Stimulated activated CD4-positive, alpha-beta T cell treated with anti-CD3 and anti-CD28 coated beads, Interleukin-2, amount 100 ng/mL, for 24 hours (primary cell): ENCODE measurements at places on chromosomes 4 and X.

DNA sequence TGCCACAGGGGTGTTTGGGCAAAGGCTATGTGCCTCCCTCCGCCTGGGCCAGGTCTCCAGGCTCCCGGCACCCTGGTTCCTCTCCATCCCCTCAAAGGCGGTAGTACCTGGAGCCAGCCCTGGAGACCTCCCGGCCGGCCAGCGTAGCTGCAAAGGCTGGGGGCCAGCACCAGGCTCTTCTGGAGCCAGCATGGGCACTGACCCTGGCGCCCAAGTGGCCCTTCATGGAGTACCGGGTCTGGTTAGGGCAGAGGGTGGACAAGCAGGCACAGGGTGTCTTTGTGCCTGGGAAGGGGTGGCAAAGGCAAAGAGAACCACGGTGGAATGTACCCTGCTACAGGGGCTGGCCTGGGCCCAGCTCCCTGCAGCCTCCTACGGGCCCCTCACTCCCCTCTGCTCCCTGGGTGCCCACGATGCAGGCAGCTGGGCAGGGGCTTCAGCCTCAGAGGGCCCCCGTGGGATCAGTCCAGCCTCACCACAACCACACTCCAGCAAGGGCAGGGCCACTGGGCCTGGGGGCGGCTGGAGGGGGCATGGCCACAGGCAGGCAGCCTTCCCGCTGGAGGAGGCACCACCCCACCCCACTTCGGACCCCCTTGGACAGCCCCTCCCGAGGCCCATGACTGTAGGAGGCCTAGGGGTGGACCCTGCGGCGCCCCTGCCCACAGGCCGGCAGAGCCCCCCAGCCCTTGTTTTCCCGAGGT lies 112.9 kb upstream of the NKX1-1 start:
- DNase-seq = no peak

DNA sequence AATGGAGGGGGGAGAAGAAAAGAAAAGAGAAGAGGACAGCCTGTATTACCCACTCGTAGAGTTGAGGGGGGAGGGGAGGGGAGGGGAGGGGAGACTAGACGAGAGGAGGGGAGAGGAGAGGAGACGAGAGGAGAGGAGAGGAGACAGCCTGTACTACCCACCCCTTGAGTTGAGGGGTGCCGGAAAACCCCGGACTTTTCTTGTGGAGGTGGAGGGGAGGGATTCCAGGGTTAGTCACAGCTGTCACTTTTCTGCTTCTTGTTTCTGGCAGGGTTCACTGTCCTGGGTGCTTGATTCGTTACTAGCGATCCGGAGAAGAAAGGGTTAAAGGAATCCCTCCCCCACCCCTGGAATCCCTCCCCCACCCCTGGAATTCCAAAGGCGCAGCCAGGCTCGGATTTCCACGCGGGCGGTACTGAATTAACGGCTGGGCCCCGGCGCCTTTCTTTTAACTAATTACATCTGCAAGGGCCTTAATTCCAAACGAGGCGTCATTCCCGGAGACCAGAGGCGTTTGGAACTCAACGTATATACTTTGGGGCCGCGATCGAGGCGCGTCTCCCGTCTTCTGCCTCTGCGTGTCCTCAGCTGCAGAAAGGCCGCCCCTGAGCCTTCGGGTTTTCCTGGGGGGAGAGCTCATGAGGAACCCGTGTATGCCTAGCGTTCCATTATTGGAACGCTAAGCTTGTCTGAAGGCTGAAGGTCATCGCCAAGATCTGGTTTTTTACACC lies 20.1 kb upstream of the CSF2RA start:
- peak; percentile 38 for DNase-seq

GRCh38 chr4:3766036-3766784 lies at the start of gene ADRA2C:
ADRA2C (plus strand) TSS chr4:3766385; CDS start chr4:3766607, 222 bp downstream.
- no peak for DNase-seq

DNA sequence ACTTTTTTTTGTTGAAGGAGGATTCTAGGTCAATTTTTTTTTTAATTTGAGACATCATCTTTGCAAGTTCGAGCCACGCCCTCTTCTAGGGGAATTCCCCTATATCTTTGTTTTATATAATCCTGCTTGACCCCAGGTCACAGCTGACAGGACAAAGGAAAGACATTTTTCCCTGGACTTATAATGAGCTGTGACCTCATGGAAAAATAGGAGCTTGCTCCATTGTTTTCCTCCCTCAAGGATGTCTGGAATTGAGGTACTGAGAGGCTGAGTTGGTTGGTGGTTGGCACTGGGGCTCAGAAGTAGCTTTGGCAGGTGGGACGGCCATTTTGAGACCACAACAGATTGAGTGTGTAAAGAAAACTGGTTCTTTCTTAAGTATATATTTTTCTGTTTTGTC lies 49.0 kb downstream of the GBA3 start:
- DNase-seq = no peak

GRCh38 chrX:12115377-12115776 lies 22.9 kb upstream of the FRMPD4 start:
- no peak for DNase-seq

- DNase-seq = no peak
Observed at GRCh38 chrX:109782994-109783700, 50.1 kb upstream of the ACSL4 start.

- no peak for DNase-seq
Observed at GRCh38 chr4:142161086-142161485, 524.7 kb downstream of the IL15 start.

GRCh38 chr4:150415213-150415612 lies 166.7 kb upstream of the MAB21L2 start:
- no peak for DNase-seq

GRCh38 chr4:142420311-142421095 lies 425.6 kb downstream of the INPP4B start:
- no peak for DNase-seq

DNA sequence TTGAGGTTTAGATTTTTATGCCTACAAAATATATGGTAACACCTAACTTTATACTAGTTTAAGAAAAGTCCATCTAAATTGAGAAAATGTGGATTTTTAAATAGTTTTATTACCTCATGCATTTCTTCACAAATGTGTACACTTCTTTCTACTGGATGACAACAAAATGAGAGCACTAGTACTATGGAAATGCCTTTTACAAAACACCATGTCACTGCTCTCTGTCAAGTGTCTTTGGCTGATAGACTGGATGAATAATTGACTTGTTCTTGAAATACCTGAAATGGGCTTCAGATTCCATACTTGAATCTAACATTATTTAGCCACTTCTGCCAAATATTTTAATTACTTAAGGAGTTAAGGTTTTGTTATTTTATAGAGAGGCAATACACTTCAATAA lies 49.5 kb downstream of the AMELX start:
- DNase-seq = no peak

DNA sequence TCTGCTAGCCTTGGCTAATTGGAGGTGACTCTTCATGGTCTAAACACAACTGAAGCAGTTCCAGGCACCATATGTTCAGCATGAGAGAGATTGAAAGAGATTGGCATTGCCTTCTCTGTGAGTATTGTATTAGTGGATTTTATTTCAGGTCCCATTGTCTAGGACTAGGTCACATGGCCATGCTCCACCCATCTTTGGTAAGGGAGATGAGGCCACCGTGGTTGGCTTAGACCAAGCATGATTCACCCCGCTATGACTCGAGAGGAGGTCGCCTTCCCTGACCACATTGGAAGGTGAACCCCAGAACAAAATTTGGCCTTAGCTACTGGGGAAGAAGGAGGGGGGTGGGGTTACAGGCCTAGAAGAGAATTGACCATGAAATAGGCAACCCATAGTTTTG lies 109.9 kb upstream of the BCOR start:
- peak; percentile 11 for DNase-seq

DNA sequence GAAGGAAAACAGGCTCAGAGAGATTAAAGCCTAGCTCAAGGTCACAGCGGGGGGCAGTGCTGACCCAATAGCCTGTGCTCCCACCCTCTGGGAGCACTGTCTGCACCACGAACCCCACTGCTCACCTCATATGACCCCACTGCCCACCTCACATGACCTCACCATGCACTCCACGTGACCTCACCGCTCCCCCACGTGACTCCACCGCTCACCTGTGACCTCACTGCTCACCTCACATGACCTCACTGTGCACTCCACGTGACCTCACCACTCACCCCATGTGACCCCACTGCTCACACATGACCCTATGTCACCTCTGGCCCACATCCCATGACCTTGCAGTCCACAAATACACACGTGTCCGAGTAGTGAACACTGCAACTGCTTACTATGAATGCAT lies 55.4 kb downstream of the ACOX3 start:
- DNase-seq = no peak

DNA sequence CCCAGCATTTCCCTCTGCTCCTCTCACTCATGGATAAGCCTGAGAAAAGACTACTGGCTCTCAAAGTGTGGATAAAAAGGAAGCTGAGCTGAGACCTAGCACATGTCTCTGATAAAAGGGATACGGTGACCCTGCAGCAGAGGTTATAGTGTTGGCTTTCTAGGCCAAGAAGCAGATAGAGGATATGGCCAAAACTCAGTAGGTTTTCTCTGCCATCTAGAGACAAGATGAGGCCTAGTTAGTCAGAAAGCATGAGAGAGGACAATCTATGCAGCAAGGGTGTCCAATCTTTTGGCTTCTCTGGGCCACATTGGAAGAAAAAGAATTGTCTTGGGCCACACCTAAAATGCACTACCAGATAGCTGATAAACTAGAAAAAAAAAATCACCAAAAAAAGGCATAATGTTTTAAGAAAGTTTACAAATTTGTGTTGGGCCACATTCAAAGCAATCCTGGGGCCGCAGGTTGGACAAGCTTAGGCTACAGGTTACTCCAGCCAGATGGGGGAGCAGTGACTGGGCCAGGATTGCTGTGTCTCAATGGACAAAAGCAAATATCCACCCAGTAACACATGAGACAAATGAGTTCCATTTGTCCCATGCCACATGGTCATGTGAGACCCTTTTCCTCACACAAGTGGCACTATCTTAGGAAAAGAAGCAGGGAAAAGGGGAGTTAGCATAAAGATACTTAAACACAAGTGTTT lies 411.4 kb downstream of the INPP4B start:
- no peak for DNase-seq

DNA sequence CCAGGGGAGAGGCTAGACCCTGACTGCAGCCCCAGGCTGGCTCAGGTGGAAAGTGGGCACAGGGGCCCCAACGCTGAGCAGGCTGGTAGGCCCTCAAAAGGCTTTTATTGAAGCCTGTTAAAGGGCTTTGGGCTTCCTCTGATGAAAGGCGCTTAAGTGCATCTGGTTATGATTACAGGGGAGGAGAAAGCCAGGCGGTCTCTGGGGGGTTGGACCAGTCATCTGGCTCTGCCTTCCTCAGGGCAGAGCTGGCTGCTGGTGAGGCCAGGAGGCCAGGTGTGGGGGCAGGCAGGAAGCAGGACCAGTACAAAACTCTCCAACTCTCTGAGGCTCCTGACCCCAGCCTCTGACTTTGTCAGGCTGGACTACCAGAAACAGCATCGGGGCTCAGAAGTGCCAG lies 68.8 kb upstream of the BCOR start:
- no peak for DNase-seq

- no peak for DNase-seq
Observed at GRCh38 chrX:21174439-21174838, 199.8 kb upstream of the CNKSR2 start.

DNA sequence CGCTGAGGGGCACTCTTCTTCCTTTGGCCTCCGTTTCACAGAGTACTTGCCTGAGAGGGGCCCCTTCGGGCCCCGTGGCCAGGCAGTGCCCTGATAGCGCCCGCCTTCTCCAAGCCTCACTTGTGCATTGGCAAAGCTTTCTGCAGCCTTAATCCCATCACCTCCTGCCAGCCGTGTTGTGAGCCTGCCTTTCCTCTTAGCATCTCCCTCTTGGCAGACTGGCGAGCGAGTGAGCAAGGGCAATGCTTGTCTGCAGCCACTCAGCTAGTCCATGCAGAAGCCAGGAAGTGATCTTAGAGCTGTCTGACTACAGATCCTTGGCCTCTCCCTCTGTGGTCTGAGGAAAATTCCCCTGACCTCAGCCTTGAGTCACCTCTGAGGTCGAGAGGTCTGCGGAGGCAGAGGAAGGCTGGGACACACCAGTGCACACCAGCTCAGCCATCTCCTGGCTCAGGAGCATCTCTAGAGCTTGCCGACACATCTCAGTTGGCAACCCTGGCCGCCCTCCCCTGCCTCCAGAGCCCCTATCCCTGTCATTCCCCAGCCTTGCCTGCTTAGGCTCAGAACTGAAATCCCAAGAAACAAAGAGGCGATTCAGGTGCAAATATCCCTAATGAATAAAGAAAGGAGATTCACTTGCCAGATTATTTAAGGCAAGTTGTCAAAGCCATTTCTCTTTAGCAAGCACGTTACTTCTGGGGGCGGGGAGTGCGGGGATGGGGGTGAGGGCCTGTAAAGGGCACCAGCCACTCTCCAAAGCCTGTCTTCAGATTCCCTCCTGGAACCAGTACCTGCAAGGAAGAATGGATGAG lies 143.5 kb upstream of the MAMLD1 start:
- no peak for DNase-seq

GRCh38 chr4:69718396-69719271 lies 41.8 kb downstream of the SULT1B1 start:
- no peak for DNase-seq

- DNase-seq = no peak
Observed at GRCh38 chr4:106676173-106676921, 307.8 kb upstream of the GIMD1 start.
